ENCODE measurements at places on chromosomes 6 and 20.

- DNase-seq: no peak
Observed at GRCh38 chr20:61761453-61762166, 304.1 kb downstream of the TAF4 start.

- no peak for DNase-seq
Observed at GRCh38 chr20:45459606-45460005, 9.9 kb upstream of the WFDC2 start.

DNA sequence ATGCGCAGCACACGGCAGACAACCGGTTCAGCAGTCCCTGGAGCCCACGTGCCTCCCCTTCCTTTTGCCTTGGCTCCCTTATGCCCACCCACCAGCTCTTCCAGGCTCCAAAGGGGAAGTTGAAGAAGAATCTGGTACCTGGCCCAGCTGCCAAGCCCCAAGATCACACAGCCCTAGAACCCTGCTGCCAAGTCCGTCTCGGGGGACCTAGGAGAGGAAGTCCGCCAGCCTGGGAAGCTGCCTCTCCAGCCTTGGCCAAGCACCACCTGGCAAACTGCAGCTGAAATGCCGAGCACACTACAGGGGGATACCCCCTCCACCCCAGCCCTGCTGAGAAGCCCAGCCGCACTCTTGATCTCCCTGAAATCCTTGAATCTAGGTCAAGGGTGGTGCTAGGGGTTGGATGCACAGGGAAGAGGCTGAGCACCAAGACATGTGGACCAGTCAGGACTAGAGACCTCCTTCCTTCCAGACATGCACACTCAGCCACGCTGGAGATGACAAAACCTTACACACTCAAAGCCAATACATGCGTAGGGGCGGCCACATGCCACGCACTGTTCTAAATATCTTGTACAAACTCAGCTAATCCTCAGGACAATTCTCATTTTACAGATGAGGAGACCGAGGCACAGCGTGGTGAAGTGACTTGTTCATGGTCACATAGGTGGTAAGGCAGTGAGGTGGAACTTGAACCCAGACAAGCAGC, 124.1 kb downstream of the PREX1 start:
- no peak for DNase-seq

DNA sequence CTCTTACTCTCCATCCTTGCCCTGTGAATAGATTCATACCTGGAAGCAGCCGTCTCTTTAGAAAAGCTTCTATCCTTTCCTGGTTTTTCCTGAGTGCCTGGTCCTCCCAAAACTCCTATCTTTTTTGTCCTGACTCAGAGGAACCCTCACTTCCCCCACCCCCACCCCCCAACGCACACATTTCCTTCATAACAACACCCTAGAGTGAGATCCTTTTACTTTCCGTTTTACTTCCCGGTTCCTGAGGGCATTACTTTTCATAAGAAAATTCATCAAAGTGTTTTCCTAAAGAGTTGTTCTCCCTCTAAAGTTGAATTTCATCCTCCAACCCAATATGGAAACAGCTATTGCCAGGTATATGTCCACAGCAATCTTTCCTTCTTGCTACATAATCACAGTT, 327.0 kb downstream of the NRN1 start:
- no peak for DNase-seq
